ENCODE measurements at places on chromosomes 7 and 10. TPM values are rescaled to one million over a fixed set of nuclear protein-coding genes. Genes with fewer than 3 reads are reported as not detected.

The STRA8 gene
- total RNA-seq: not detected

The KIN gene
- total RNA-seq: 6.3 TPM

The NAT16 gene
- not detected for total RNA-seq

The PRSS2 gene
- not detected for total RNA-seq

The FAM13C gene
- 0.73 TPM for total RNA-seq

The SMURF1 gene
- total RNA-seq: 11.1 TPM

The RGR gene
- not detected for total RNA-seq

The TBXAS1 gene
- 0.67 TPM for total RNA-seq
